Stimulated activated CD8-positive, alpha-beta memory T cell treated with anti-CD3 and anti-CD28 coated beads, Interleukin-2, amount 100 ng/mL, for 48 hours (primary cell): ENCODE measurements at places on chromosomes 6 and 20.

DNA sequence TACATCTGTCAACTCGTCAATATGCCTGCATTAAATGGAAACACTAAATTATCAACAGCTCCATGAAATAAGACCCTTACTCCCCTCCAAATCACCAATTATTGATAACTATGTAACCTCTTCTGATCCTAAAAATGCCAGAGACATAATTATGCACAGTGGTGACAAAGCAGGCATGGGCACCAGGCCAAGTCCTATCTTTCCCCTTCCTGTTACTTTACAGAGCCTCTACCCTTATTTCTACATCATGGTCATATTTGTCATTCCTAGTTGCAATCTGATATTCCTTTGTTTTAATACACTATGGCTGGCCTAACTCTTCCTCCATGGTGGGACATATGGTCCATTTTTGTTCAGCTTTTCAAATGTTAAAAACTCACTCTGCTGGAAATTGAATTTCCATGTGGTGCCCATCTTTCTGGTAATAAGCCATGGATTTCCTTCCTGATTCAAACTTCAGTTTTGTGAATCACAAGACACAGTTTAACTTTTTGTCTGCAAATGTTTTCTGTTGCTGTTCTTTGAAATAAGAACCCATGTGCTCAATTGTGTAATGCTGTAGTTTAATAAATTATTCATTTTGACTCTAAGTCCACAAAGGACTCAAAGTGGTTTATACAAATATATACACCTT is 41.8 kb upstream of the ARFGEF2 start:
- no peak for DNase-seq

- DNase-seq: no peak
These were observed 30.3 kb downstream of the GTF2H5 start for GRCh38 chr6:158198461-158198860.

DNA sequence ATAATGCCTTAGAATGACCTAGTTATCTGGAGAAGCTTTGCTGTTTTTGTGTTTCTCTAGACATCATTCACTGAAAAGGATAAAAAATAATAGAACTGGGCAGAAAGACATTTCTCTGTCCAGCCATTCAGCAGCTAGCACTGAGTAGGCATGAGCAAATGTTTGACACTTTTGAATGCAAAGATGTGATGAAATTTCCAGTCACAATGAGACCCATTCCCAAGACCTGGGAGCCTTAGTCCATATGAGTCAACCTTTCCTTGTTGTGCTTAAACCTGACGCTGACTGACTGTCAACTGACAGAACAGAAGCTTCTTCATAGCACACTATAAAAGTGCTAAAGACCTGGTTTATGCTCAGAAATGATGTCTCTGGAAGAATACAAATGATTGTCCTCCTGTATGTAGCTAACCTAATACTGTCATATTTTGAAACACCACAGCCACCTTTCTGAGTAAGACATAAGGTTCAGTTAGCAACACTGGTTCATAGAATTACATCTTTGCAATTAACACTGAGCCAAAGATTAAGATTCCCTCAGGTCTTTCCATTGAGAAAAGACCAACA is 17.1 kb downstream of the RALGAPA2 start:
- no peak for DNase-seq

GRCh38 chr20:24572862-24573261 is 103.4 kb downstream of the SYNDIG1 start:
- no peak for DNase-seq

DNA sequence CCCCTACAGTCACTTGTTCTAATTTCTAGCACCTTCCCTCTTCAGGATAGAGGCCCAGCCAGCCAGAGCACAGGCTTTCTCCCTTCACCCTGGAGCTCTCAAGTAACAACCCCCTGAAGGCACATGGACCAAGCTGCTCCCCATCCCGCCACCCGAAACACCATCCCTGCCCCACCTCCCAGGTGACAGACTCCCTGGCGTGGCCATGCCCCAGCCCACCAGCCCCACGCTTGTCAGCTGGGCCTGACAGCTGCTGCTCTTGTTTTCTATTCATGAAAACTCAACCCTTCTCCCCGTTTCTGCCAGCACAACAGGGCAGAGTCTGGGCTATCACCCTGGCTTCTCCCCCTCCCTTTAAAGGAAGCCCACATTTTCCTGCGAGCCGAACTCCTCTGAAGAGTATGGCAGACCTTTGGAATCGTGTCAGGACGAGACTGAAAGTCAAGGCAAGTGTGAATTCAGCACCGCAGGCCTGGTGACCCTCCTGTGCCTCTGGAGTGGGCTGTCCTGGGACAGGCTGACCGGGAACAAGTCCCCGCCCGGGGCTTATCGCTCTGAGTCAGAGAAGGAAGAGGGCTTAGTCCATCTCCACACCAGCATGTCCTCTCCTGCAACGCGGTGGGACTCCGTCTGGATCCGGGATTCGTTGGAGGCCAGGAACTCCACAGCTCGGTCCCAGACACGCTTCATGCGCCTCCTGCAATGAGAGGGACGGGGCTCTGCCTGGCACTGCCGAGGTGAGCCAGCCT is 16.7 kb downstream of the LEMD2 start:
- no peak for DNase-seq

- DNase-seq: no peak
These were observed 132.5 kb downstream of the RTN4IP1 start for GRCh38 chr6:106496823-106497222.

GRCh38 chr20:20808016-20808415 is 95.6 kb upstream of the RALGAPA2 start:
- DNase-seq: no peak

GRCh38 chr20:5357946-5358345 is 41.2 kb upstream of the PROKR2 start:
- DNase-seq: no peak

- no peak for DNase-seq
These were observed 277.0 kb downstream of the FOXA2 start for GRCh38 chr20:22307409-22307808.

DNA sequence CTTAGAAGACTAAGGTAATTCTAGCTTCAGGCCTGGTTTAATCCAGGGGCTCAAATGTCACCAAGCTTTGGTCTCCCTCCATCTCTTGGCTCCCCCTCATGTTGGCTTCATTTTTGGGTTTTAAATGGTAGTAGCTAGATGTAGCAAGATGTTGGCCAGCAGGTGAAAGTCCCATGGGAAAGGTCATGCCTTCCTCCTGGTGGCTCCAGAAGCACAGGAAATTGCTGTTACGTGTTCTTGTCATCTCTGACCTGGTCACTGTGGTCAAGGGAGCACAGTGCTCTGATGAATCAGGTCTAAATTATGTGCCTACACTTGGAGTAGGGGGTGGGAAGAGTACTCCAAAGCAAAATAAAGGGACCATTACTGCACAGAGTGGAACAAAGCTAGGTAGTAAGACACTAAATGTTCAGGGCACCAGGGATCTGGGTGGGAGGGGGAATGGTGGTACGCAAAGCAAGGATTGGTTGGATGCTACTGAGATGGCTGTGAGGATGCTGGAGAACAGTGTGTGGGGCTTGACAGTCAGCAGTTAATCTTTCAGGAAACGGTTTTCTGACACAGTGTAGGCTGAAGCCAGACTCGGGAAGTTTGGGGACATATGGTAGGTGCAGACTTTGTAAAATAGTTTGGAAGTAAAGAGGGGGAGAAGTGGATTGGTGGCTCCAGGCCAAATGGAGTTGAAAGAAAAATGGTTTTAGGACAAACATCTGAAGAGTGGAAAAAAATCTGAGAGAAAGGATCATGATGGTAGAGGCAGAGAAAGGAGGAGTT is 30.1 kb downstream of the CDS2 start:
- DNase-seq: no peak

DNA sequence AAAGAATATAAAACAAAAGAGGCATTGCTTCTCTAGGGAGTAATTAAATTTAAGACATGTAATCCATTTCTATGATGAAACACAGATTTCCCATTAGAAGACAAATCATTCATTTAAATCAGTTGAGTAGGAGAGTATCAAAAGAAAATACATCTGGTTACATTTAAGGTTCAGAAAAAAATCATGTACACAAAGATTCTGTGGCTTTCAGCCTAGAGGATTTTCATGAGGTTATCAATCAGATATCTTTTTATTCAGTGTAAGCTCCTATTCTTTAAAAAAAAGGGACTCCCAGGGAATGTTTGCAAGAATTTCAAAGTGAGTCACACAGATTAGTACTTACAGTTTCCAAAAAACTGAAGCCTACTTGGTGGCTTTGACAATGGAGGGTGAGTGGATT is 24.9 kb downstream of the COL21A1 start:
- DNase-seq: no peak

DNA sequence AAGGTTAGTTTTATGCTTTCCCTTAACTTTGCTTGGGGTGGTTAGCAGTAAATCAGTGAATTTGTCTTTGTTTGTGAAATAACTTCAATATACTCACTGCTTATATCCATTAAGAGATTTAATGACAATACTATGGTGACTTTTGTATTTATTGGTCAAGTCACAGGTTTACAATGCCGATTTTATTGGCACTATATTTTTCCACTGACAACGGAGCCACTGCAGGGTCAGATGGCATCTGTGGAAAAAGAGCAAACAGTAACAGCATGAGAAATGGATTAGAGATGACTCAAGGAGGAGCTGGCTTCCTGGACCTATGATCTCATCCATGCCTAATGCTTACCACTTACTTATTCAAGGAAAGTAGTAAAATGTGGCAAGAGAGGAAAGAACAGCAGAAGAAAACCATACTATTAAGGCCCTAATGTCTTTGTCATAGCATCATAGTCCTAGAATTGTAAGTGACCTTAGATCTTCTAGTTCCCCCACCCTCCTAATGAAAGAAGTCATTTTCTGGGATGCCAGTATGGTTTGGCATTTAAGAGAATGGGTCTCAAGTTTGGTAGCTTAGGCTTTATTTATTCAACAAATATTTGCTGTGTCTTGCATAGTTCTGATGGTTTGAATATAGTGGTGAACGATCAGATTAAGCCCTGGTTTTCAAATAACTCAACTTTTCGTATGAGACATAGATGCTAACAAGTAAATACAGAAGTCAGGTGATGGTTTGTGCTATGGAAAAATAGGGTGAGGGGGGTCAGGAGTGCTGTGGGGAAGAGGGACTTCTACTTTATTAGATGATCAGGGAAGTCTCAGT is 18.5 kb downstream of the RNF144B start:
- DNase-seq: no peak

- no peak for DNase-seq
These were observed 43.5 kb downstream of the KIF6 start for GRCh38 chr6:39681674-39682121.

- no peak for DNase-seq
These were observed 30.6 kb downstream of the ADGRF4 start for GRCh38 chr6:47729019-47729418.

DNA sequence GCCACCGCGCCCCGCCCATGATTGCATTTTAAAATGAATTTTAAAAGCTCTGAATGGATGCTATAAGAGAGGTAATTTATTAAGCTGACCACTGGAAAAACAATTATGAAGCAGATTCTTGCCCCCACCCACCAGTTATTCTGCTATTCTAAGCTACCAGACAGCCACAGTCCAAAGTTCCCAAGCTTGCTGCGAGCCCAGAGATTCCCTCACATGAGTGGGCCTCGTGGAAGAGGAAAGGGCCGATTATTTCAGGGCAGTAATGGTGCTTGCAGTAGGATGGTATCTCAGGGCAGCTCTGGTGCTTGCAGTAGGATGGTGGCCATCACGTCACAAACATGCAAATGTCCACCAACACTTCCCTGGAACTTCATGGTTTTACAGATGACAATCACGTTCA is 56.7 kb downstream of the SLC22A23 start:
- no peak for DNase-seq

GRCh38 chr6:123091091-123091895 is 95.3 kb downstream of the CLVS2 start:
- DNase-seq: no peak

DNA sequence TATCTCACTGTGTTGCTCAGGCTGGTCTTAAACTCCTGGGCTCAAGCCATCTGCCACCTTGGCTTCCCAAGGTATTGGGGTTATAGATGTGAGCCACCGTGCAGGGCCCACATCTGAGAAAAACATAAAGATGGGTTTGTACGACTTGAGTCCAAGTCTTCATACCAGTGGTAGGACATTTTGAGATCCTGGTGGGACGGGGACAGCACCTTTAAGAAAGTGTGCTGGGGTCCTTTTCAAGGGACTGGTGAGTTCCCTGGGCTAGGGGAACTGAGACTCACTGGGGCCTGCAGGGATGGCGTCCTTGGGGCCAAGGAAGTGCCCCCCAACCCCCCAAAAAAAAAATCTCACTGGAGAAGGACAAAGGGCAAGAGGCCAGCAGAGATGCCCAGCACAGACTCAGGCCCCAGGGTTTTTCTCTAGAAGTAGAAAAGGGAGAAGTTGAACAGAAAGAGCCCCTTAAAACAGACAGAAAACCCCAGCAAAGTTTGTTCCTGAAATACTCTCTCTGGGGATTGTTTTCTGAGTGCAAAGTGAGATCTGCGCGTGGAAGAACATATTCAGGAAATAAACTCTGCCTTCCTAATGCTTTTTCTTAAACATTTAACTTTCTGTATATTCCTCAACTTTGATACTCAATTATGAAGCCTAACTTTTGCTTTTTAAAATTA is 10.7 kb downstream of the OSBPL2 start:
- DNase-seq: no peak

GRCh38 chr6:1670711-1671462 is 61.2 kb downstream of the FOXC1 start:
- DNase-seq: no peak

DNA sequence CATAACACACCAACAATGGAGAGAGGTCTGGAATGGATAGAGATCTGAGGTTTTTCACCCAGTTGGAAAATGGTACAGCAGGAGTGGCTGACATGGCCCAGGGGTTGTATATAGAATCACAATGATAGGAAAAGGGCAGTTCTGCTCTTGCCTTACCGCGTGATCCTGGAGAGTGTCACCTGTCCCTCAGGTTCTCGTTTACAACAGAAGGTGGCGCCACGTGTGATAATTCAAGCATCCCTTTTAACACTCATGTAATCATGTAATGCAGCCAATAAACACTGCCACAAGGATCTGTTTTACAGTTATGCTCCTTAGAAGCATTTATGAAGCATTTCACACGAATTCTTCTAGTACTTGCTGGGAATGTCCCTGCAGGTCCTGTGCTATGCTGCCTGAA is 12.9 kb upstream of the WFDC2 start:
- DNase-seq: peak; percentile 28

- no peak for DNase-seq
These were observed 5.3 kb downstream of the SCAF8 start for GRCh38 chr6:154738551-154738961.

- peak; percentile 26 for DNase-seq
These were observed 37.1 kb upstream of the GRM4 start for GRCh38 chr6:34182751-34183531.

DNA sequence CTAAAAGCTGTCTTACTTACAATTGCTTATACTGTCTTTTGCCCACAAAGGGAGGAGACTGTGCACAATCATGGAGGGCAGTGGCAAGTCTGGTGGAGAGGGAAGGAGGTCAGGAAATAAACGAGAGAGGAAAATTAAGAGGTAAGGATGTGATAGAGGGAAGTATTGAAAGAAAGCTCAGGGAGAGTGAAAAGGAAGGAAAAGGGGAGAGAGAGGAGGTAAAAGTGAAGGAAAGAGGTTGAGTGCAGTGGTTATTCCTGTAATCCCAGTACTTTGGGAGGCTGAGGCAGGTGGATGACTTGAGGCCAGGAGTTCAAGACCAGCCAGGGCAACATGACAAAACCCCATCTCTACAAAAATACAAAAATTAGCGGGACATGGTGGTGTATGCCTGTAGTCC is 82.7 kb upstream of the EPB41L1 start:
- DNase-seq: no peak
